ENCODE measurements at places on chromosomes 12 and 14. TPM values are rescaled to one million over a fixed set of nuclear protein-coding genes. Genes with fewer than 3 reads are reported as not detected.

RGS6 gene
- 15.7 TPM for total RNA-seq

MAPKAPK5 gene
- total RNA-seq, result 48.8 TPM

ACOT6 gene
- total RNA-seq, result not detected

KRT6C gene
- total RNA-seq, result not detected

KLHDC2 gene
- total RNA-seq, result 39.7 TPM

LALBA gene
- total RNA-seq, result not detected

PRH2 gene
- total RNA-seq, result not detected

COCH gene
- total RNA-seq, result 3.7 TPM

ETV6 gene
- 98.7 TPM for total RNA-seq

KRT71 gene
- total RNA-seq, result not detected

TNFAIP2 gene
- total RNA-seq, result 163 TPM

POTEM gene
- total RNA-seq, result not detected

WIF1 gene
- total RNA-seq, result not detected

TEX22 gene
- 1.1 TPM for total RNA-seq

TTC5 gene
- total RNA-seq, result 14.3 TPM

CAPZA3 gene
- not detected for total RNA-seq

OR6C65 gene
- total RNA-seq, result not detected

PDZRN4 gene
- not detected for total RNA-seq

ADCK1 gene
- 6.2 TPM for total RNA-seq

COL2A1 gene
- 1.9 TPM for total RNA-seq
